Retinal pigment epithelial cell (primary cell): ENCODE measurements at places on chromosomes 7 and 10.
A peak's percentile ranks its signal among the peaks of the same experiment; 100 is the strongest.

DNA sequence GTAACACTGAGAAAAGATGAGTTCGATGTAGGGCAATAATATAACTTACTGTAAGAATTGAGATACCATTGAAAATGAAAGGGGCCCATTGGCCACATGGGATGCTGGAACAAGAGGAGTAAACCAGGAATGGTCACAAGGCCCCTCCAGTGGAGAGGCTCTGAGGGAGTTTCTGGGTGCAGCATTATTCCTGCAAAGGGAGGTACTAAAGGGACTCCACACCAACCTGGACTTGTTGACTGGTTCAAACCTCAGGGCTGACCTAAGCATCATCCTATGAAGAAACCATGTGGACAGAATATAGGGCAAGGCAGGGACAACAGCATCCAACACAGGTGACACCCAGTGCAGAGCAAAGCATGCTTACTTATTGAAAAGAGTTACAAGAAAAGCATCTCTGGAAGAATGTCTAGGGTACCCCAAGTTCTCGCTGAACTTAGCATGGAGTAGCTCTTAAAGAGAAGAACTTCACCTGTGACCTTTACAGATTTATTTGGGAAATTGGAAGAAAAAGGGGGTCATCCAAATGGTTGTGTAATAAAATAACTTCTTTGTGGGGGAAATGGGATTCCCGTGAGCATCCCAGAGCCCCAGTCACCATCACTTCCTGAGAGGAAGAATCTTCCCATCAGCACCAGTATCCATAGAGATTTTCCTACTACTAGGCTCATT is 34.7 kb downstream of the PRSS2 start:
- no peak for DNase-seq

GRCh38 chr10:92755725-92756124 is 66.0 kb downstream of the HHEX start:
- DNase-seq: no peak

DNA sequence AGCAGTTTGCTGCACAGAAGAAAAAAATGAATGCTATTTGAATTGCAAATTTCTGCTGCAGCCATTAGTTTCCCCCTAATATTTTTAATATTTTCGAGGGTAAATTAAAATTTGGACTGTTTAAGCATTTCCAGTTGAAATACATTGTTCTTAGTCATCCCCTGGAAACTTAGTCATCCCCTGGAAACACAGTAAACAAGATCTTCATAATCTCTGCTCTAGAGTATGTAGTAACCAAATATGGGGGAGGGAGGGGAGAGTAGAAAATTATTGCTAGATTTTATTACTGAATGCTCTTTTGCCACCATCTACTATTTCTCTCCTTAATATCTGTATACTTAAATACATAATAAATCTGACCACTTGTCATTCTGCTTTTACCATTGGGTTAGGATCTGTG is 1053.3 kb downstream of the SORCS1 start:
- peak; percentile 6 for DNase-seq

- DNase-seq: no peak
Observed at GRCh38 chr7:25949736-25950487, 202.1 kb upstream of the NFE2L3 start.

GRCh38 chr7:44738051-44738723 is 10.5 kb upstream of the ZMIZ2 start:
- DNase-seq: no peak

DNA sequence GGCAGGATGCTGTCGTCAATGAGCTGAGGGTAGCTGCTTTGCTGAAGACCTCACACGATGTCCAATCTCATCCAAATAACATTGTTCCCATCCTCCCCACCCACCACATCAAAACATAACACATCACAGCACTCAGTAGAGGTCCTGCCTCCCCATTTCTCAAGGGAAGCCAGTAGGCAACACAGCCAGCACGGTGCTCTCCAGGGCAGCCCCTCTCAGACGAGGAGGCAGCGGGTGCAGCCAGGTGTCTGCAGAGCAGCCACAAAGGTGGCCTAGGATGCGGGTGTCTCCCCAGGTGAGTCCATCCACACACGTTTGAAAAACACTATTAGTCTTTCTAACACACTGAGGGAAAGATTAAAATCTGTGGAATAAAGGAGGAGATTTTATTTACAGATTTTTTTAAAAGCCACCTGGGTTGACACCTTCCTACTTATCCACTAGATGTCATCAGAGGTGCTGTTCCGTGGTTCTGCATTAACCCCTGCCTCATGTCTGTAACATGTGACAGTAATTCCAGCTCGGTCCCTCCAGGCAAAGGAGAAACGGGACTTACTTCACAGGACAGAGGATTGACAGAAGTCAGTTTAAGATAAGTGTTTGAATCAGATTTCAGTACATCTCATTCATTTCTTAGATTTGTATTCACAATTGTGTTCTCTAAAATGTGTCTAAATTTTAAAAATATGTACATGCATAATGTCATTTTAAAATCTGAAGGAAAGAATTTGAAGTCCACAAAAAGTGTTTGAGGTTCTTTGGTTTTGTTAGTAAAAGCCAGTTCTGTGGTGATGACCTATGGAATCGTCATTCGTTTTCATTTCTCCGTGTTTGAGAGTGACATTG is 68.0 kb downstream of the LANCL2 start:
- DNase-seq: peak; percentile 38

DNA sequence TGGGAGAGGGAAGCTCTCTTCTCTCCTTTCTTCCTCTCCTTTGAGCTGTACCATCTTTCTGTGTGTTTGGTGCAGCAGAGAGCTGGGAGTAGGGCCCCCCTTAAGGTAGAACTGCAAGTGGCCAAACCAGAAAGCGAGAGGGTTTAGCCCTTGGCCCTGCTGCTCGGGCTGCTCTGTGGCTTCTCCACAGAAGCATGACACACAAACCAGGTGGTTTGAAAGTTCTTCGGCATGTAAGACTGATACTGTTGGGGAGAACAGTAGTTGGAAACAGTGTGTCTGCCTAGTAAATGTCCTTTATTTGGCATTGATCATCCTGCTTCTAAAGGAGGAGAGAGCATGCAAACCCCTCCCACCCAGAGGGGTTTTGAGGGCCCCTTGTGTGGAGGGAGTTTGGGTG is 277.8 kb downstream of the CELF2 start:
- no peak for DNase-seq
